GM04503 (cell line): ENCODE measurements at places on chromosomes 3 and 15.

- DNase-seq, result no peak
These were observed 180.7 kb upstream of the PDZRN3 start for GRCh38 chr3:73805435-73805834.

GRCh38 chr3:42493798-42494151 lies 8.7 kb upstream of the VIPR1 start:
- DNase-seq, result no peak

- DNase-seq, result no peak
These were observed 35.0 kb upstream of the VGLL3 start for GRCh38 chr3:87025661-87026645.

- DNase-seq, result no peak
These were observed 41.1 kb downstream of the IGF1R start for GRCh38 chr15:98689431-98689861.

- DNase-seq, result no peak
These were observed 3.0 kb upstream of the PIAS1 start for GRCh38 chr15:68051109-68051508.

GRCh38 chr15:98671060-98672008 lies 23.0 kb downstream of the IGF1R start:
- DNase-seq, result no peak

- no peak for DNase-seq
These were observed 71.7 kb downstream of the ANKRD28 start for GRCh38 chr3:15726043-15726442.

DNA sequence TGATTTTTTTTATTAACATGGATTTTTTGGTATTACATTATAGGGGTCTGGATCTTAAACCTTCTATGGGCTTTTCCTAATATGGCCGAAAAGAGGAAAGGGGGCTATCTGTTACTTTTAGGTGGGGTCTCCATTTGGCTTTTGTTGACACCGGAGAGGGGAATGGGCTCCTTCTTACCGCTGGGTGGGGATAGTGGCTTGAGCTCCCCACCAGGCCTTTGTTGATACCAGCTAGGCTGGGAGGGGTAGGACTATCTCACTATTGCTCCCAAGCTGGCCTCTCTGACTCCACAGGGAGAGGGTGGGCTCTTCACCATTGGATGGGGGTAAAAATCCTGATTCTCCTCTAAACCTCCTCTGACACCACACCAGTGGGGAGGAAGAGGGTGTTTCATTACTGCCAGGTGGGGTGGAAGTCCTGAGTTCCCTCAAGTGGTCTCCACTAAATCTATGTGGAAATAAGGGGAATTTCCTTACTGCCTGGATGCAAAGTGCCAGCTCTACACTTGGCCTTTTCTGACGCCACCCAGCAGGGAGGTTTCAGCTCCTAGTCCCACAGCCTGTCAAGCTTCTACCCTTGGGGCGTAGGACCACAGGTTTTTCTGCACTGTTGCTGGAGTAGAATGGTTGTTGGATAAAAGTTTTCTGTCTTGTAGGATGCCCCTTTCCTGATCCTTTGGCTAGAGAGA lies 572.3 kb downstream of the MAGI1 start:
- DNase-seq, result no peak

DNA sequence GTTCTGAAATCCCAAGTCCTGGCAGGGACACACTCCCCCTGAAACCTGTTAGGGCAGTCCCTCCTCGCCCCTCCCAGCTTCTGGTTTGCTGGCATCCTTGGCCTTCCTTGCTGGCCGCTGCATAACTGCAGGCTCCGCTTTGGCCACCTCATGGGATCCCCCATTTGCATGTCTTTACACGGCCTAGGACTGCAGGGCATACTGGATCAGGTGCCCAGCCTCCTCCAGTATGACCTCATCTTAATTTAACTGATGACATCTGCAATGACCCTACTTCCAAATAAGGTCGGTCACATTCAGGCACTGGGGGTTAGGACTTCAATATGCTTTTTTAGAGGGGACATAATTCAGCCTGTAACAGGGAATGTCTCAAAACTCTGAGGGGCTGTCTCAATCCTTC lies 173.3 kb downstream of the RAB11A start:
- no peak for DNase-seq

DNA sequence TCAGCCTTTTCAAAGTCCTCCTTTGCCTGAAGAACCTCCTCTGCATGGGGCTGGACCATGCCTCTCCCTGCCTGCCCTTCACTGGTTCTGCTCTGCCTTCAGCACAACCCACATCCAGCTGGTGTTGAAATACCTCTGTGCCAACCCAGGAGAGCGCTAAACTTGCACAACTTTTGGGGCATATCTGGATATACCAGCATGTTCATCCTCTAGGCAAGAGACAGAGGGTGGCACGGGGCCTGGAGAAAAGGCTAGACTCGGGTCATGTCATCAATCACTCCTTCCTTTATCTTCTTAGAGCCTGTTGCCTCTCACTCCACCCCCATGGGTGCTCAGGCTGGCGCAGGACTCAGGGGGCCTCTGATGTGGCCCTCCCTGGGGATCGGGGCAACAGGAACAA lies 4.8 kb downstream of the SEMA4B start:
- DNase-seq, result no peak

GRCh38 chr3:142027300-142027699 lies 122.0 kb downstream of the TFDP2 start:
- no peak for DNase-seq

DNA sequence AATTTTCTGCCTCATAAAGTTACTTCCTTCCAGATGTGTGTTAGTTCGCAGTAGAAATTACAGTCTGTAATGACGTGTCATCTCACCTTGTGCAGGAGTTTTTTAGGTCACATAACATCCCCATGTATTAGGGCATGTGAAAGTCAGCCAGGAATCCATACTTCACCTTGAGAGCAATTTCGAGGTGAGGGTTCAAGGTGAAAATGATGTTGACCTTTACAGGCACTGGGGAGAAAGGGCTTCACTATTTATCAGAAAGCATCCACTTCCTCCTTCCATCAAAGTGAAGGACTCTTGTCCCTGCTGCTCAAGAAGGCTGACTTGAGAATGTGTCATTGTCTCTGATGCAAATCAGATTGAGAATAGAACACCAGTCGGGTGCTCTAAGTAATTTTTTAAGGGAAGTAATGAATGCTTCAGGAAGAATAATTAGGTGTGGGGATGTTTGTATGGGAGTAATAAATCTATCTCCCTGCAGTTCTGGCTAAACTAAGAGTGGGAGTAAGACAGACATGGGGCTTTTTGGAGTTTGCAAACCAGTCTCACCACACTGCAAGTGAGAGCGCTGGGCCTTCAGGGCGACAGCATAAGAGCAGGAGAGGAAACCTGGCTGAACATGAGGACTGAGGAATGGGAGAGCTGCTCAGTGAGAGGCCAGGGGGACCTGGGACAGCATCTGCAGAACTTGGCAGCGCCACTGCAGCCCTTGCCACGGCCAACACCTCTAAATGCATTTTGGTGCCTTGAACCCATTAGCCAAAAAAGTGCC lies 85.9 kb upstream of the IL12A start:
- DNase-seq, result no peak

DNA sequence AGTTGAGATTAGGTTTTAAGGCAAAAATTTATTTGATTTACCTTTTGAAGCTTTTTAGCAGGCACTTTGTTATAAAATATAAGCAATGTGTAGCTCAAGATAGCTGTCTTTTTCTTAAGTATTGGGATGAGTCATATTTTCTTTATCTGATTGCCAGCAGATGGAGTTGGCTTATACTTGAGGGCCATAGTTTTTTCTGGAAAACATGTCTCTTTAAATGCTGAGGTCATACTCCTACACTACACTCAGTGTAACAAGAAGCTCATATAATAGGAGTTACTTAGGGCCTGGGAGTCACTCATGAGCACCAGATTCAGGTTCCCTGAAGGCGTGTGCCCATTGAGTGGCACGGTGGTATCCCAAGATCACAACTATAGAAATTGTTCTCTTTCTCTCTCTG lies 579.8 kb downstream of the EDEM1 start:
- DNase-seq, result no peak

GRCh38 chr3:125594581-125595011 lies 701 bp downstream of the OSBPL11 start:
- no peak for DNase-seq

DNA sequence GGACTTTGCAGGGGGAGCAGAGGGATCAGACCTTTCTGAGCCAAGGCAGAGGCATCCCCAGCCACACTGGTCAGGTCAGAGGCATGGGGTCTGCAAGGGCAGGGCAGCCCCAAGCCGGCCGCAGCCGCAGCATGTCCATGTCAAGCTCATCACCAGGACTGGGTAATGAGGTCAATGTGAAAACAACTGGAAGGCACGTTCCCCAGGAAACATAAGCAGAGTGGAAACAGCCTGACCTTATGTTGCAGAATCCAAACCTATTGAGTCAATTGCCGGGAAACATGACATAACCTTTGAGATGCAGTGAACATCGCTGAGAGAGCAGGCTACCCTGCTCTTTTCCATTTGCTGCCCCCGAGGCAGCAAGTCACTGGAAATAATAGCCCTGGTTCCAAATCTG lies 315.1 kb upstream of the IGF1R start:
- DNase-seq, result no peak

GRCh38 chr15:25067725-25068309 lies 113.0 kb downstream of the SNRPN start:
- DNase-seq, result no peak

DNA sequence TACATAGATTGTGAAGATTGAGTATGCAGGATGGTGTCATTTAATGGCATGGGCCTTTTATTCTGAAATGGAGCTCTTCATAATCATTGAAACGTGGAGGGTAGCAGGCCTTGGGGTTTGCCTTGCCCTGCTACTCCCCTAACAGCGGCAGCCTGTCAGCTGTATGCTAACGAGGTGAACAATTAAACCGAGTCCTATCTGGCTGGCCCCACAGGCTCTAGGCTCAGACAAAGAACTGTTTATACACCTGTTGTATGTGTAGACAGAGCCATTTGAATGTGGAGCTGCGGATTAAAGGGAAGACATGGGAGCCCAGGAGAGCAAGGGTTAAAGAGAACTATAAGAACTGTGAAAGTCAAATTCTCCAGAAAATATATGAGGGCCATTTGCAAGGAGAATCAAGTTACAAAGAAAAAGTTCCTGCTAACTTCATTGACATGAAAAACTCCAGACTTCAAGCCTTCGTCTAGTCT lies 116.7 kb upstream of the CGNL1 start:
- no peak for DNase-seq

DNA sequence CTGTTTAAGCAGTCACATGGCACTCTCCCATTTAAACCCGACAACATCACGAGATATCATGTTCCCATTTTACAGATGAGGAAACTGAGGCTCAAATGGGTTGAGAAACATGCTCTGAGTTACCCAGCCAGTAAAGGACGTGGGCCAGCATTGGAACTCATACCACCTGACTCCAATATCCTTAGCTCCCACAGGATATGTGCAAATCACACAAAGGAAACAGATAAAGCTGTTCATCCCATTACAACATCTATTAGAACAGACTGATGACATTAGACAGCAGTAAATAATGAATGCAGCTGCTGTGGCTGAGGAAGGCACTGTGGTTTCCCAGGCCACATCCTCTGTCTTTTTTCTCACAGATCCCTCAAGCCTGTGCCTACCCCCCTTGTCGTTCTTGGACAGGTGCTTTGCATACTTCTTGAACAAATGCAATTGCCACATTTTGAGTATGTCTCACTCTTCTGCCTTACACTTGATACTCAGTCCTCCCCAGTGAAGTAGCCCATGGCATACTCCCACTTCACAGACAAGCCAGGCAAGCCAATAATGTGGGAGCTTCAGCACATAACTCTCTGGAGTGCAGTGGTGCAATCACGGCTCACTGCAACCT lies 17.7 kb downstream of the FRMD4B start:
- no peak for DNase-seq

- no peak for DNase-seq
These were observed 320.3 kb downstream of the GAP43 start for GRCh38 chr3:115943579-115943978.

DNA sequence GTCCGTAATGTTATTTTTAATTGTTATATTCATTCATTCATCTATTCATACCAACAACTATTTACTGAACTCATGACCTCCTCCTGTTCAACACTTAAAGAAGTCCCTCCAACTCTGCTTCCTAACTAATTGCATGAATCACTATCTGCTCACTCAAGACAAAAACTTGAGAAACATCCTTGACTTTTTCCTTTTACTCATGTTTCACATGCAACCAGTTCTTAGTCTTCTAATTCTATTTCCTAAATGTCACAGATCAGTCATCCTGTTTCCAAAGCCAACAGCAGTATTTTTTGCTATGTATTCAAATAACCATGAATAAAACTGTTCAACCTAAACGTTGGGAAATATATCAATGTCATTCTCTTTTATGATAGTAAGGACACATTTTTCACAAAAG lies 124.6 kb upstream of the GBE1 start:
- no peak for DNase-seq

DNA sequence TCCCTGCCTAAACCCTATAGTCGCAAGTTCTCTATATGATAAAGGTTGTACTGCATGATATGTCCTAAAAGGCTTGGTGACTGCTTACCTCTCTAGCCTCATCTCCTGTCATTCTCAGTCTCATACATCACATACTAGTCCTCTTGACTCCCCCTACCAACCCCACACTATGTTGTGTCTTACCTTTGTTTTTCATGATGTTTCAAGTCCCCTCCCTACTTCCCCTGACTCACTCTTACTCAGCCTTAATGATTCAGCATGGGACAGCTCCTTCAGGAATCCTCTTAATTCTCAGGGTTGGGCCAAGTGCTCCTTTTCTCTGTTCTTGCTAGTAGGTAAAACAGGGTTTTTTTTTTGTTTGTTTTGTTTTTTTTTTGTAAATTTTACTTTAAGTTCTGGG lies 49.6 kb downstream of the SLMAP start:
- peak; percentile 26 for DNase-seq
